EL (cell line): ENCODE measurements at places on chromosomes 3 and 15.

DNA sequence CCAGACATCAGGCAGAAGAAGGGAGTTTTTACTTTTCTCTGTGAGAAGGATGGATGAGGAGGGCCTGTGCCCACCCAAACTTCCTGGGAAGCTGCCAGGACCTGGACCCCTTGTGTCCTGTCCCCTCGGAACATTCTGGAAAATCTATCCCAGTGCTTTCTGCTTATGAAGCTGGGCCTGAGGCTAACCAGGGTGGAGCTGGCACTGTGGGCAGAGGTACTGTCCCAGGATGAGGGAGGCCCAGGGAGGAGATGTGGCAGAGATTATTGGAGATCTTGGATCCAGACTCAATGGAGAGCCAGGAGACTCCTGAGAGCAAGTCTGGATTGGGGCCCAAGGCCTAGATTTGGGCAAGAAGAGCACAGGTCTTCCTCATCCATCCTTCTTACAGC lies 44.4 kb downstream of the SPSB4 start:
- DNase-seq, result no peak

GRCh38 chr3:11774296-11774877 lies 72.3 kb downstream of the TAMM41 start:
- DNase-seq, result peak; percentile 55

- DNase-seq, result no peak
Measured at GRCh38 chr3:12584083-12584482, 27.2 kb downstream of the MKRN2 start.

DNA sequence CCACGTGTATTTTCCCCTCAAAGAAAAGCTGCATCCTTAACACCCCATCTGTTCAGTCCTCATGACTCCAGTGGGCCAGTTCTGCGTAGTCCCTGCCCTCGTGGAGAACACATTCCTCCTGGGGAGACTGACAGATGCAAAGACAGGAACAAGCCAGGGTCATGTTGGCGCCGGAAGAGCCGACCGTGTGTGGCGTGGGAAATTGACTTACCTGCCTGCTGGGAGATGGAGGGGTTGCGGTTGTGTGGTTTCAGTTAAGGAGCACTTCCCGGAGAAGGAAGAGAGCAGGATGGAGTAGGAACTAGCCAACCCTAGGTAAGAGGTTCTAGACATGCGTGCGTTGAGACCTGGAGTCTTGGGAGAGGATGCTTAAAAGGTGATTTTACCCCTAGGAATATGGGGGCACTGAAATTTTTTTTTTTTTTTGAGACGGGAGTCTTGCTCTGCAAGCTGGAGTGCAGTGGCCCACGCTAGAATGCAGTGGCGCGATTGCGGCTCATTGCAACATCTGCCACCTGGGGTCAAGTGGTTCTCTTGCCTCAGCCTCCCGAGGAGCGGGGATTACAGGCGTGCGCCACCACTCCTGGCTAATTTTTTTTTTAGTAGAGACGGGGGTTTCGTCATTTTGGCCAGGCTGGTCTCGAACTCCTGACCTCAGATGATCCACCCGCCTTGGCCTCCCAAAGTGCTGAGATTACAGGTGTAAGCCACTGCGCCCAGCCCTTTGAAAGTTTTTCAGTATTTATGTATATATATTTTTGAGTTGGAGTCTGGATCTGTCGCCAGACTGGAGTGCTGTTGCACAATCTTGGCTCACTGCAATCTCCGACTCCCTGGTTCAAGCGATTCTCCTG lies 1.4 kb downstream of the VHL start:
- DNase-seq, result no peak

GRCh38 chr15:66069751-66070150 lies 183.8 kb downstream of the MEGF11 start:
- DNase-seq, result no peak

DNA sequence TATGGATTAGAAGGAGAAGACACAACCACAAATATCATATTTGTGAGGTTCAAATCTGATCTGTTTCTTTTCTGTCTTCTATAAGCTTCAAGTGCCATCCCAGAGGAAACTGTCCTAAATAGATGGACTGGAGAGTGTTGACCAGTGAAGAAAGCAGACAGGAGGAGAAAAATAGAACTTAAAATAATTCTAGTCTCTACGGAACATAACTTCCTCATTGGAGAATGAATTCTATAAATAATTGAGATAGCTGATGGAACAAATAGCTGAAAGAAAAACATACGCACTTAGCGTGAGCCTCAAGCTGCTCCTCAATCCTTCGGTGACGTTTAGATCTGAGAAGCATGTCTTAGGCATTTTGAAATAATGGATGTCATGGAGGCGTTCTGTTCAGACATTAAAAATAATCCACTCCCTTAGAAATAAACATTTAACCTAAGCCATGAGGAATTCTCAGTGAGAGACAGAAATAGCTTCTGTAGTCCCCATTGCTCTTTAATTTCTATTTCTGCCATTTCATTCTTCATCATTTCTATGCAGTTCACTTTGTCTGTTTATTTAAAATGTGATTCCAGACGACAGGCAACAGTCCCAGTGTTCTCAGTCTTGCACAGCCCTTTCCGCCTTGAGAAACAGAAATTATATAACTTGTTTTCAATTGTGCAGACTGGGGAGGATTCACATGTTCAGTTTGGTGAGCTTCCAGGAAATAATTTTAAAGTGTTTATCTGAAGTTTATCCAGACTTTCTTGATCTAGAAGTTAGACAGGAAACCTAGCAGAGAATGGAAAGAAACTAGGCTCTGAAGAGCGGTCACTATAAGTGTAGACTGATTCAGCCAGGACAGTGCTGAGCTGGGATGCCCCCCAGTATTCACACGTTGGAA lies 97.3 kb downstream of the NR1D2 start:
- DNase-seq, result no peak

DNA sequence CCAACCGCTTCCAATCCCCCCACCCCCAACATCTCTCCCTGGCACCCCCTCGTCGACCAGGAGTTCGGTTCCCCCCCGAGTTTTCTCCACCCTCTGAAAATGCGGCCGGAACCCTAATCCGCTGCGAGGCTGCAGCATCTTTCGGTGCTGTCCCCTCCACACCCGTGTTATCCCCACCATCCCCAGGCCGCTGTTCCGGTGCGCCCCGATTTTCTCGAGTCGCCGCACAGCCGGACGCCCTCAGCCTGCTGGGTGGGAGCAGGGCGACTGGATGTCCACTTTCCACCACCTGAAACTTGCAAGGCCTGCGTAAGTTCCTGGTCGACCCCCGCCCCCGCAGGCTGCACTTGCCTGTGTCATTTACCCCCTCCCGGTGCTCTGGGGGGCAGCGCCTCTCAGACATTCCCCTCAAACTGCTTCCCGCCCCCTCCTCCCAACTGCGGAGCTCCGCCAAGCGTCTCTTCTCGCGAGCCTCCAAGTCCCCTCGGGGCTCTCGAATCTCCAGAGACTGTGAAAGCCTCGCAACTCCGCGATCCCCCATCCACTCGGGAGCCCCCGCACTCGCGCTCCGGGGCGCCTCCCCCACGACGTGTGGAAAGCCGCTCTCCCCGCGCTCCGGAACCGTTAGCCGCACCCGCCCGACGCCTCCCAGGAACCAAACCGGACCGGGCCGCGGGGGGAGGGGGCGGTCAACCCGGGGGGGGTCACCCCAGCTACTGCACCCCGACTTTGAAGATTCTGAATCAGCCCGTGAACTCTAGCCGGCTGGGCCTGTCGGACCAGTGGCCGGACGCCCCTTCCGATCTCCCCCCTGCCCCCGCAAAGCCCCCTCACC lies 566 bp downstream of the ETV5 start:
- DNase-seq, result peak; percentile 75

DNA sequence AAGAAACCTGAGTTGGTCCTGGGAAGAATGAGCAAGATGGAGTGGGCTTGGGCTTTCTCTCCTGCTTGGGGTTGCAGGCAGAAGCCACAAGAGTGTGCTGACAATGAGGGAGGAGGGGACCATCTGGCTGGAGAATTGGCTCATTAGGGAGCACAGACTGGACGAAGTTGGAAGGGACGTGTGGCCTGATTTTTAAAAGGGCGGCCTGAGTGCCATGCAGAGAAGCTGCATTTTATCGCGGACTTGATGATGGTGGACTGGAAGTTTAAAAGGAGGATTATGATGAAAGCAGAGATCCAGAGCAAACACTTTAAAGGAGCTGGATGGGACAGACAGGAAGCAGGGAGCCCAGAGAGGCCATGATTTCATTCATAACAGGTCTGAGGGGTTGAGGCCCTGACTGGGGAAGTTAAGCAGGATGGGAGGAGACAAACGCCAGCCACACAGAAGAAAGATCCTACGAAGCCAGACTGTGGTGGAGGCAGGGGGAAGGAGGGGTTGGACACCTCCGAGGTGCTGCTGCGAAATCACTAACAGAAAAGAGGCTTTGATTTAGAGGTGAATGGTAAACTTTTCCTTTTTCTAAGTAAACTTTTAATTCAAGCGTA lies 23.6 kb downstream of the TLNRD1 start:
- no peak for DNase-seq

DNA sequence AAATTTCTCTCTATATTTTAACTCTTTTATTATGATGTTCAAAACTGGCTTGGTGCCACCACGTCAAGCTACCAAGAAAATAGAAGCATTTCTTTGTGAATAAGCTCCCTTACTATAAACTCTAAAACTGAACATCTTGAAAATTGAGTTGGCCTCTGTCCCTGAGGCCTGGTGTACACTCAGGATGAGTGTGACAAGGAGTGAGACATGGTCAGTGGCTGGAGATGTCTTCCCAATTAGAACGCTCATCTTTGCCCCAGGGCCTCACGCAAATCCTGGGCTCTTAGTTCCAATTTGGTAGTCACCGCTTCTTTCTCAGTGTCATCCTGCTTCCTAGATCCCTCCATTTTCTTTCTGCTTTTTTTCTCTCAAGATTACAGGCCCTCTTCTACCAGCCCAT lies 26.2 kb downstream of the SLC2A2 start:
- DNase-seq, result peak; percentile 54

- no peak for DNase-seq
Measured at GRCh38 chr3:133805384-133805701, 272 bp upstream of the SRPRB start.

DNA sequence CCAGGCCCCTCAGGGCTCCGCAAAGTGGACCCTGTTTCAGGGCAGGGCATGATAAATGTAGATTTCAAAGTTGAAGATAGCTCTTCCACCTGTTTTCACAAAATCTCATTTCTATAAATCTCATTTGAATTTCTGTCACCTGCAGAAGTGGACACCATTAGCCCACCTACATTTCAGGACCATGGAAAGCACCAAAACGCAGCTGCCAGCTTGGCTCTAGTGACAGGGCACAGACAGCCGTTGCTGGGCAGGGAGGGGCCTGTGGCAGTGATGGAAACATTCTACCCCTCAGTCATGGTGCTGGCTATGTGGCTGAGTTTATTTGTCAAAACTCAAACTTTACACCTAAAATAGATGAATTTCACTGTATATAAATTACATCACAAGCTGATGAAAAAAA lies 40.4 kb downstream of the PRR23E start:
- no peak for DNase-seq

DNA sequence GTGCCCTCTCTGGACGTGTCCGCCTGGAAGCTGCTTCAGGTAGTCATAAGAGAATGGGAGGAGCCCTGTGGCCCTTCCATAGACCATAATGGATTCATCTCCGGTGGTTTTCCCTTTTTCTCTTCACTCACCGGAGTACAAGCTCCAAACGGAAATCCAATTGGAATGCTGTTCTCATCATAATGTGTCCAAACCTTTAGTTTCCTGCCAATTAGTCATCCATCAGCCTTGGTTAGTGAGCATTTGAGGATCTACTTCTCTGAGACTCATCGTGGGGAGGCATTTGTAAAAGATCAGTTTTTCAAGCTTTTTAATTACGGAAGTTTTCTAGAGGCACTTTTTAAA lies 34.9 kb downstream of the ABHD2 start:
- peak; percentile 64 for DNase-seq

DNA sequence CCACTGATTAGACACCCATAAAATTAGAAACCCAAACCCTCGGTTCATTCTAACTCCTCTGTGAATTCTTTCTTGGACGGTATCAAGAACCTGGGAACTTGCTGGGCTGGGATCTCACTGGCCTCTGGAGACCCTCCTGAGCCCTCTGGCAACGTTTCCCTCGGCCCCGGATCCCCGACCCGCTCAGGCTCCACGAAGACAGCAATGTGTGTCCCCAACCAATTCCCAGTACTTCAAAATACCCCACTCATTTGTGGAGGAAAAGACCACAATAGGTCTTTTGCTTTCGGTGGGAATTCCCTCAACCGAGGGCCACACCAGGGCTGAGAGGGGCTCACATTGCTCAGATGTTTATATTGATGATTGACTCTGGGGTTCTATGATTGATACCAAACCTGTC lies 117.9 kb upstream of the PRR20G start:
- DNase-seq, result no peak

DNA sequence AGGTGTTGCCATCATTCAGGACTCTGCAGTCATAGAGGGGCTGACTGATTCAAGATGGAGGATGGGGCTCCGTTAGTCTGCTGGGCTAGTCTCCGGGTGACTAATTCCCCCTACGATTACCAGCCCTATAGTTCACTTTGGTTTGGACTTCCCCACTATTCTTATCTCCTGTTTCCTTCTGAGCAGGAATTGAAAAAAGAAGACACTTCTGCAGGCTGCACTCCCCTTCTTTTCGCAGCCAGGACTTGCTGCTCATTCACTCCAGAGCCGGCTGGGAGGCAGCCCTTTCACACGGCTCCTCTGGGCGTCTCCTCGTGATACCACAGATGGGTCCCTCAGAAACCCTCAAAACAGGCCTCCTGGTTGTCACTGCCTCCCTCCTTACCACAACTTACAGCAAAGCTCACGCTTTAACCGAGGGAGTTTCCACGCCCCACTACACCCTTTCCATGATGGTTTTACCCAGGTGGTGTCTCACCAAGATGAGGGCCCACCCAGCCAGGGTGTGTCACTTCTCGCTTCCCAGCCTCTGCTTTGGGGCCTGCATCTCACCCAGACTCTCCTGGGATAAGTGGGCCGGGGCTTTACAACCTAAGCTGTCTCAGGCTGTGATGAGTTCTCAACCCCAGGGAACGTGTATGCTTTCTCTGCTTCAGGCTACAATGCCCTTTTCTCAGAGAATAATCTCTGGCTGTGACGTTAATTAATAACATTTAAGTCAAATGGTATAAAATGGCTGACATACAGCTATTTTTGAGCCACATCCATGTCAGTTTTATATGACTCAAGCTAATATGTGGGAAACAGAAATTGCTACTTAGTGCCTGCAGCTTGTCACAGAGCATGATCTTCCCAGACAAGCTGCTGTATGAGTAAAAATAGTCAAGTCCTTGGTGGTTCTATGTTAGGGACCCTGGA lies 11.9 kb downstream of the CX3CR1 start:
- DNase-seq, result no peak

DNA sequence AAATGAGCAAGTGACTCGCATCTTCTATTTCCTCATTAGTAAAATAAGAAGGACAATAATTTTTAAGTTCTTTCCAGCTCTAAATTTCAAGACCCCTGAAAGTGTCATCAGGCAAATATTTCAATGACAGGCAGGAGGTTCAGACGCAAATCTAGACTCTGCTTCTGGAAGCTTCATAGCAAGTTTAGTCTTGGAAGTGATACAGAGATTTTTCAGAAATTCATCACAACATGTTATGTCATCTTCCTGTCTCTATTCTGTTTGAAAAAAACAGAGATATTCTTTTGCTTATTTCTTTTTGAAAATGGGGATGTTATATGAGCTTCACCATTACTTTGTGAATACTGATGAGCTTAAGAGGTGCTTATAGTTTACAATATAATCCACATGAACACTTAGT lies 74.0 kb downstream of the C3orf85 start:
- no peak for DNase-seq

GRCh38 chr3:122793568-122794416 lies at the start of gene HSPBAP1:
Gene HSPBAP1 (minus strand): TSS chr3:122793831. CDS start chr3:122793680, 151 bp downstream.
- DNase-seq, result peak; percentile 91
